ENCODE measurements at places on chromosomes 16 and 17.
A peak's percentile ranks its signal among the peaks of the same experiment; 100 is the strongest.

- DNase-seq: no peak
Measured at GRCh38 chr17:78643326-78643725, 66.1 kb upstream of the DNAH17 start.

DNA sequence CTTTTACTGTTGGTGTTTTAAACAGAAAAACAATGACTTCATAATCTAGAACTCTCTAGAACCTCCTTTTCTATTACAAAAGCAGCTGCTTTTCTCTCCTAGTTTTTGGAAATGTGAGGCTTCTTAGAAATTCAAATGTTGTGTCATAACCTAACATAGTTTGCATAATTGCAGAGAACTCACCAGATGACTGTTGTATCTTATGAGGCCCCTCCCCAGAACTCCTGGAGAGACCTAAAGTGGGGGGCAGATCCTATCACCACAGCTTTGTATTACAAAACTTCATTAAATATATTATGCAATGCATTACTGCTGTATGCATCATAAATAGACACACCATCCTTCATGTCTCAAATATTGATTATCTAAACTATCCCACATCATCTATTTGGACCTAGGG is 538.7 kb upstream of the HSBP1 start:
- DNase-seq: no peak

- no peak for DNase-seq
Measured at GRCh38 chr17:28369684-28370034, 448 bp downstream of the VTN start.

DNA sequence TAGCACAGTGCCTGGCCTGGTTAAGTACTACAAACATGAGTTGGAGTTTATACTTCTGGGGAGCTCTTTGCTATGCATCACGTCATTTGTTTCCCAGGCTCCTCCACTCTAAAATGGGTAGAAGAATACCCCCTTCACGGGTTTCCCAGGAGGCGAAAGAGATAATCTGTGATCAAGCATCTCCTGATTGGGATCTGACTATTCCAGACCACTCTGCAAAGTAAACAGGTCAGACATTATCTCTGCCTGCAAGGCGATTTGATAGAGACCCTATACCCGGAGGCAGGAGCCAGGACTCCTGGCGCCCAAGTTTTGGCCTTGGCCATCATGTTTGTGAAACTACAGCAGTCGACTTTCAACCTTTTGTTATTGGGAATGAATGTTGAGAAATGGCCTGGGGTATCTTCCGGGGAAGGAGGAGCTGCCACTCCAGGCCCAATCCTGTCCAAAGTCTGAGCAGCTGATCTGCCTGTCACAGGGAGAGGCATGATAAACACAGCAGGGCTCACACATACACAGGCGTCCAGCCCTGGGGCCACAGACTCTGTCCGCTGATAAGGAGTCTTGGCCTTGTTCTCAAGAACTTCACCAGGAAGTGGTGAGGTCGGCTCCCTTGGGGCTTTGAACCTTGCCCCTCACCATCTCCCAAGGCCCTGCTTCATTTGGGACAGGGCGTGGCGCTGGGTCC is 199.9 kb downstream of the MAF start:
- DNase-seq: no peak

GRCh38 chr17:27536781-27537180 is 80.5 kb downstream of the KSR1 start:
- DNase-seq: no peak

- no peak for DNase-seq
Measured at GRCh38 chr17:3049705-3050295, 13.6 kb downstream of the OR1D5 start.

- peak; percentile 52 for DNase-seq
Measured at GRCh38 chr16:12868169-12868568, 33.2 kb upstream of the SHISA9 start.

DNA sequence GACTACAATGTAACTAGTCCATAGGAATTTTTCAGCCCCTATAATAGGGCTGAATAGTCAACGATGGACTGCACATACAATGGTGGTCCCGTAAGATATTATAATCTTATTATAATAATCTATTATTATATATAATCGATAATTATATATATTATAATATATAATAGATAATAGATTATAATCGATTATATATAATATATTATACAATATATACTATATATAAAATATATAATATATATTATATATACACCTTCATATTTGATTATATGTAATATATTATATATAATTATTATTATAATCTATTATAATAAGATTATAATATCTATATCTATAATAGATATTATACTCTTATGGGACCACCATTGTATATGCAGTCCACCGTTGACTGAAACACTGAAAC is 238.8 kb downstream of the XYLT1 start:
- no peak for DNase-seq

DNA sequence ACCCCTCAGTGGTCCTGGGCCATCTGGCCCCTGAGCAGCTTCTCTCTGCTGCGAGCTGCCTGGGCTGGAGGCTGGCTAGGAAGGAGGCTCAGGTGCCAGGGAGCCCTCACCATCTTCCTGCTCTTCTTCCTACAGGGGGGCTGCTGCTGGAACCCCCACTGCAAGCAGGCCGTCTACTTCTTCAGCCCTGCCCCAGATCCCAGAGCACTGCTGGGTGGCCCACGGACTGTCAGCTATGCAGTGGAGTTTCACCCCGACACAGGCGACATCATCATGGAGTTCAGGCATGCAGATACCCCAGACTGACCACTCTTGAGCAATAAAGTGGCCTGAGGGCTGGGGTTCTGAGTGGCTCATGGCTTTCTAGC is 46.1 kb downstream of the PRMT7 start:
- no peak for DNase-seq

Measured in RPMI8226 (cell line).